ENCODE measurements at places on chromosomes 1 and 21.

DNA sequence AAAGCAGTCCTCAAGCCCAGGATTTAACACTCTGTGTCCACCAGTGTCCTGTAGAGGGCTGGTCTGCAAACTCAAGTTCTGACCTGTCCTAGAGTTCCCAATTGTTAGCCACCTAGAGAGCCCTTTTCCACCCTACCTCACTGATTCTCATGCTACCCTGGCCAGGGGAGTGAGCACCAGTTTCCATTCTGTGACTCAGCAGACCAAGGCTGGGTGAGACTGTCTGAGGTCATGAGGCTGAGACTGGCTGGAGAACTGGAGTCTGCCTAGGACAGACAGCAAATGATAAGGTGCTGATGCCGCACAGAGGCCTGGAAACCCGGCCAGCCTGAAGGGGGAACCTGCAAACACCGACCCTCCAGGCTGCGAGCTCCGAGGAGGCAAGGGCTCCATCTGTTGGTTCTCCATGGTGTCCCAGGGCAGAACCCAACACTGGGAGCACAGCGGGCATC is 13.7 kb downstream of the GLIS1 start:
- no peak for DNase-seq

GRCh38 chr1:101964708-101965107 is 32.0 kb downstream of the OLFM3 start:
- DNase-seq, result no peak

- no peak for DNase-seq
Observed at GRCh38 chr21:46153247-46154154, 1.9 kb downstream of the FTCD start.

GRCh38 chr1:159860456-159860855 is 2.0 kb downstream of the VSIG8 start:
- DNase-seq, result no peak

GRCh38 chr21:46196733-46197132 is 12.5 kb upstream of the SPATC1L start:
- DNase-seq, result no peak

DNA sequence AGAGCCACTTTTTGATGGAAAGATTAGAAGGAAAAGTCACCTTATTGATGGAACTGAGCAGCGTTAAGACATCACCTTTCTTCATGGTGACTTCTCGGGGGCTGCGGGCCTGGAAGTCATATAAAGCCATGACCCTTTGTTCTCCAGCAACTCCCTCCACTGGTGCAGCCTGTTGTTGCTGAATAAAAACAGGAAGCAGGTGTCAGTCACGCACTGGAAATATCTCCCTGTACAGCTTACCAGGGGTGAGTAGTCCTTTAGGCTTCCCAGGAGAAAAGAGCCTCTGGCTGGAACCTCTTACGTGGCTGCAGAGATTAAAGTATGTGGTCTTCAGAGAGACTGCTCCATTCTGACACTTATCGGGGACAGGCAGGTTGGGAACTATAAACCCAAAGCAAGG is 31.9 kb downstream of the SPTA1 start:
- no peak for DNase-seq

Measured in renal cortical epithelial cell (primary cell).